Activated T-helper 17 cell treated with anti-CD3 and anti-CD28 coated beads, Interleukin-2, amount 50 U/mL, for 72 hours (primary cell): ENCODE measurements at places on chromosomes 6 and 20. TPM values are rescaled to one million over a fixed set of nuclear protein-coding genes. Genes with fewer than 3 reads are reported as not detected.
A peak's percentile ranks its signal among the peaks of the same experiment; 100 is the strongest.

GRCh38 chr6:94636780-94637385 lies 940.5 kb upstream of the MANEA start:
- no peak for ATAC-seq

The MYT1 gene
- total RNA-seq, result 0.16 TPM

The SLC13A3 gene
- total RNA-seq, result not detected

DNA sequence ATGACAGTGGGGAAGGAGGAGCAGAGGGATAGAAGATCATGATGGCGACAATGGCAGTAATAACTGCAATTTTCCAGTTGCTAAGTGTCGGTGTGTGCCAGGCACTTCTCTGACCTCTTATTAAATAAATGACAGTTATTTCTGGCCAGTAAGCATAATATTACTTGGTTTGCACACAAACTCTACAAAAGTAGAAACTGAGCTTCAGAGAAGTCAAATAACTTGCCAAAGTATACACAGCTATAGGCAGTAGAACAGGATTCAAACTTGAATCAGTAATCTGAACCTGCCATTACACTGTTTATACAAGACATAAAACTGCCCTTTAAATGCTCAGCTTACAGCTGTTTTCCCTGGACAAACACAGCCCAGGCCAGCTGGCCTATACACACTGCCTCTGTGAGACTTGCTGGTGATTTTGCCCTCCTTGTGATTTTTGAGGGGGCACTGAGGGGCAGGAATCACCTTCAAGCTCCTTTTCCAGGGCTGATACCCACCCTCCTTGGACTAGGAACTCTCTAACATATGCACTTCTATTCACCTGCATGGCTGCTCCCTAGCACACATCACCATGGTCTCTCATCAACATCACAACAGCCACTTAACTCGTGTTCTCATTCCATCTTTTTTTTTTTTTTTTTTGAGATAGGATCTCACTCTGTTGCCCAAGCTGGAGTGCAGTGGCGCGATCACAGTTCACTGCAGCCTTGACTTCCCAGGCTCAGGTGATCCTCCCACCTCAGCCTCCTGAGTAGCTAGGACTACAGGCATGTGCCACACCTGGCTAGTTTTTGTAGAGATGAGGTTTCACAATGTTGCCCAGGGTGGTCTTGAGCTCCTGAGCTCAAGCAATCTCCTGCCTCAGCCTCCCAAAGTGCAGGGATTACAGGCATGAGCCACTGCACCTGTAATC lies 63.6 kb downstream of the SLC23A2 start:
- ATAC-seq, result no peak

- peak; percentile 58 for ATAC-seq
Measured at GRCh38 chr6:42929821-42930360, 611 bp downstream of the CNPY3 start.

The SNX9 gene
- total RNA-seq, result 20.5 TPM

The ZSWIM1 gene
- total RNA-seq, result 7.8 TPM

GRCh38 chr6:305371-306206 lies 13.3 kb downstream of the DUSP22 start:
- ATAC-seq, result peak; percentile 47

GRCh38 chr6:113607821-113608545 lies 249.2 kb upstream of the MARCKS start:
- no peak for ATAC-seq

The OR2H2 gene
- not detected for total RNA-seq

The ITCH gene
- 30.5 TPM for total RNA-seq

DNA sequence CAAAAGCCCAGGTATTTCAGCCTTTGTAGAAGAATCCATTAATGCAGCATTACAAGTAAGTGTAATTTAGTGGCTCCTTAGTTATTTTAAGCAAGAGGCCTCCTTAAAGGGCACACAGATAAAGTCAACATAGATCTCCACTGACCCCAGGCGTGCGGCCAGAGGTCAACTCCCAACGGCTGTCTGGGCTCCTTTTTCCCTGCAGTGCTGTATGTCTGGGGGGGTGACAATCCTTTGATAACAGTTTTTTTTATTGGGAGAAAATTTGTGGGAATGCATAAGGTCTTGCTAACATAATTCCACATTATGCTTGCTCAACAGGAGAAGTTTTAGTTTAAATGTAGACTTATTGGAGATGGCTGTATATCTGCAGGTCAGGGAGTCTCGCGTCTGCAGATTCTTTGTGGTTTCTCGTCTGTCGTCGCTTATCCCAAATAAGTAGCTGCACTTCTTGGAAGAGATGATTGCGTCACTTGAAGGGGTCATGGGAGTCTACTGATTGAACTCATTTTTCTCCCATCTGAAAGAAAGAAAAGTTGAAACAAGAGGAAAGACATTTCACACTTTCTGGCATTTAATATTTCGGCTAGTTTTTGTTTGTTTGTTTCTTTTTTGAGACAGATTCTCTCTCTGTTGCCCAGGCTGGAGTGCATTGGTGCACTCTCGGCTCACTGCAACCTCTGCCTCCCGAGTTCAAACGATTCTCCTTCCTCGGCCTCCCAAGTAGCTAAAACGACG lies 151.7 kb upstream of the AKAP12 start:
- ATAC-seq, result no peak
